ENCODE measurements at places on chromosomes 12 and 14.

GRCh38 chr14:24631749-24632335, 2.1 kb downstream of the GZMB start:
- no peak for DNase-seq

GRCh38 chr12:39442831-39443080, 164 bp downstream of the KIF21A start:
- DNase-seq = no peak

- peak; percentile 83 for DNase-seq
Measured at GRCh38 chr14:22850944-22851764, 14.8 kb downstream of the MMP14 start.

GRCh38 chr14:99654235-99654985, 9.5 kb downstream of the HHIPL1 start:
- no peak for DNase-seq

DNA sequence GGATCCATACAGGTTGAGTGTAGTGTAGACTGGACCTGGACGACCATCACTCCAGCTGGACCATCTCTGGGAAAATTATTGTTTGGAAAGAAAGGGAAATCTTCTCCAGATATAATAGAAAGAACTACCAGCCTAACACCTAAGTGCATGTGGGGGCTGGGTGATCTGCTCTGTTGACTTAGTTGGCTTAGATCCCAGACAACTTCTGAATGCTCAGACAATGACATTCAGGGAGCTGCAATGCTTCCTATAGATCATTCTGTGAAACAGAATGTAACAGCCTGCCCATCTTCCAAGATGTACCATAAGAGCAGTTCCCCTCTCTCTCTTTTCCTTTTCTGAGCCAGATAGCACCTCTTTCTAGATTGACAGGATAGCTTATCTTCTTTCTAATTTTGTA, 572.8 kb upstream of the STXBP6 start:
- no peak for DNase-seq

DNA sequence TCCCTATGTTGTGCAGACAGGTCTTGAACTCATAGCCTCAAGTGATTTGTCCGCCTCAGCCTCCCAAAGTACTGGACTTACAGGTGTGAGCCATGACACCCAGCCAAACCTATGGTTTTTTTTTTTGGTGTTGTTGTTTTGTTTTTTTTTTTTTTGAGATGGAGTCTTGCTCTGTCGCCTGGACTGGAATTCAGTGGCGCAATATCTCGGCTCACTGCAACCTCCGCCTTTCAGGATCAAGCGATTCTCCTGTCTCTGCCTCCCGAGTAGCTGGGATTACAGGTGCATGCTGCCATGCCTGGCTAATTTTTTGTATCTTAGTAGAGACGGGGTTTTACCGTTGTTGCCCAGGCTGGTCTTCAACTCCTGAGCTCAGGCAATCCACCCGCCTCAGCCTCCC, 11.3 kb upstream of the RCOR1 start:
- DNase-seq = no peak

DNA sequence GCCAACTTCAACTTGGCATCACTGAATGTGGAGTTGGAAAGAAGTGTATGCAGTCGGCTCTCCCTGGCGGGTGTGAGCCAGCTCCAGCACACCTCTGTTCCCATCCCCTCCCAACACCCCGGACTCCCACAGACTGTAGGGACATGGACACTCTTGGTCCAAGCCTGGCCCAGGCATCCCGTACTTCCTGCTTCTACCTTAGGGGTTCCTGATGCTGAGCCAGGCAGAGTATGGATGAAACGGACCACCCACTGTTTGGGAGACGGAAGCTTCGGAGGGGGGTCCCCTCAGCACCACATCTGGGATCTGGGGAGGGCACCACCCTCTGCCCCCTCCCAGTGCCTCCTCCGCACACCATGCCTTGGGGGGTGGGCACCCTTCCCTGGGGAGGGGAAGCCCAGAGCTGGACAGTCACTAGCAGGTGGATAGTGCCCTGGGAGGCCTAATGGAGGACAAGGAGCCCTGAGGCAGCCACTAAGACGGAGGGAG, 62.0 kb downstream of the LGMN start:
- DNase-seq = no peak

DNA sequence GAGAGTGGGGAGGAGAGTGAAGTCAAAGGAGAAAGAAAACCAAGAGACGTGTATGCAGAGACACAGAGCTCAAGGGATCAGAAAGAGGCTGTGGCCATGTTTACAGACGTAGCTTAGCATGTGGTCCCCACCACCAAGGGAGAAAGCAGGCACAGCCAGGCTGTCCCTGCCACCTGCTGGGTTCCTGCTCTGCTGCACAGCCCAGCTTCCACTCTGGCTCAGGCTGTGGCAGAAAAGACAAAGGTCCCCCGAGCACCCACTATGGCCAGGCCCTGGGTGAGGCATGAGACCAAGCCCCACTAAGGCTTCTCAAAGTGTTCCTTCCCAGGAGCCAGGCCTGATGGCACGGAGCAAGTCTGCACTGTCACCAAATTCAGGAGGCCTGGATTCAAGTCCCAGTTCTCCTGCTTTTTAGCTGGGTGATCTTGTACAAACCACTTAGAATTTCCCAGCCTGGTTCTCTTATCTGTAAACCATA, 25.9 kb upstream of the COL2A1 start:
- DNase-seq = no peak

- no peak for DNase-seq
Measured at GRCh38 chr14:94100847-94101246, 9.7 kb upstream of the IFI27 start.

GRCh38 chr14:101242442-101243385, 318.6 kb upstream of the DIO3 start:
- DNase-seq = no peak

DNA sequence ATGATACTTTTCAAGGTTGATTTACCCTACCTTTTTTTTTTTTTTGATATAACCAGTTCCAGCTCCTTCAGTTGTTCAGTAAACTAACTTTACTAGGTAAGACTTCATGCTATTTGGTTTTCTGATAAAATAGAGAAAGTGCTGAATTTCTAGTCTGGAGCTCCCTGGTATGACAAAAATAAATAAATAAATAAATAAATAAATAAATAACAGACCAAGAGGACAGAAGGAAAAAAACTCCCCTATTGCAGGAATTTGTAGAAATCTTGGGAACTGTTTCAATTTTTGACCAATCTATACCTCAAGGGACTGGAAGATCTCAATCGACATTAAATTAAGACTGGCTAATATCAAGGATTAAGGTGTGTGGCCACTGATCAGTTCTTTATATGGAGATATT, 230.7 kb upstream of the PDZRN4 start:
- no peak for DNase-seq

- DNase-seq = peak; percentile 89
Measured at GRCh38 chr12:78034025-78034424, 203.3 kb downstream of the NAV3 start.

DNA sequence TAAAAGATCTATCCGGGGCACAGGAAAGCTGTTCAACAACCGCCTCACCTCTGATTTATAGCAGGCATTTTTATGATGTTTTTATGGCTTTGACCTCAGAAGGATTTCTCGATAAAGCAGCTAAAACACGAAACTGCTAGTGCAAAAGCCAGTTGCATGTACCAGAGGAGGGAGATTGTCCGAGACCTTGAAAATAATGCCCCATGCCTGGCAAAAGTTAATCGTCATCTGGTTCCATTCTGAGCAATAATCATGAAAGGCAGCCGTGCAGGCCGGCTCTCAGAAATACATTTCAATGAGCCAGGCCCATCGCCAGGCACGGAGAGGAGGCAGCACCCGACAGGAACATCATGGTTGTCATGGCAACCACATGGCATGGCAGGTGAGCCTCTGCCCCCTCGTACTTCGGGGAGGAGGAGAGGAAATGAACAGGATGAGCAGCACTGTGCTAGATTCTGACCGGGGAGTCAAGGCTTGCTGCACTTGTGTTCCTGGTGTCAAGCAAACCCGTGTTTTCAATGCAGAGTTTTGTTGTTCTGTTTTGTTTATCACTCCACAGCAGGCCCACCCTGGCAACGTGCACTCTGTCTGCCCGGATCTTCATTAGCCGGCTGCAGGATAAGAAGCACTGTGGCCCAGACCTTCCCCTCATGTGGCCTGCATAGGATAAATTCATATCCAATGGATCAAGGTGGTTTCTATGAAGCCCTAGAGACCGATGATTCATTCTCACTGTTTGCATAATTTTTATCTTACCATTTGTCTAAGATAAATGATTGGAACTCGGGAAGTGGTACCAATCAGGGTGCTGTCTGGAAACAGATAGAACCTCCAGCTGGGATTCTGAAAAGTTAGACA, 160.2 kb downstream of the RIMBP2 start:
- DNase-seq = no peak

GRCh38 chr14:101090976-101091375, 187.5 kb upstream of the RTL1 start:
- DNase-seq = no peak

DNA sequence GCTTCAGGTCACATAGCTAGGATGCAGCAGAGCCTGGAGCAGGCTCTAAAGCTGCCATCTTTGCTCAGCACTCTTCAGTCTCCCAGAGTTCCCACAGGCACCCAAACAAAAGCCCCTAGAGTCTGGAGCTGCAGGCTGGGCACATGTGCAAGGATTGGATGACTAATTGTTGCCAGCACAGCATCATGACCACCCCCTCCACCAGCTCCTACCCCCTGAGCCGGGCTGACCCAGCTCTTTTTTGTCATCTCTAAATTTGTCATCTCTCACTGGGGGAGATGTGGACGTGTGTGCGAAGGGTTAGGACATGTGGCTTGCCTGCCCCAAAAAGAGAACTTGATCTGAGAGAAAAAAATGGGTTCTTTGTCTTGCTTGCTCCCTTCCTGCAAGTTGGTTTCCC, 4.3 kb upstream of the MMP19 start:
- DNase-seq = peak; percentile 96

GRCh38 chr12:4587108-4587507, 25.1 kb downstream of the DYRK4 start:
- no peak for DNase-seq

GRCh38 chr12:53869500-53869899, 69.1 kb upstream of the HOXC13 start:
- DNase-seq = no peak

DNA sequence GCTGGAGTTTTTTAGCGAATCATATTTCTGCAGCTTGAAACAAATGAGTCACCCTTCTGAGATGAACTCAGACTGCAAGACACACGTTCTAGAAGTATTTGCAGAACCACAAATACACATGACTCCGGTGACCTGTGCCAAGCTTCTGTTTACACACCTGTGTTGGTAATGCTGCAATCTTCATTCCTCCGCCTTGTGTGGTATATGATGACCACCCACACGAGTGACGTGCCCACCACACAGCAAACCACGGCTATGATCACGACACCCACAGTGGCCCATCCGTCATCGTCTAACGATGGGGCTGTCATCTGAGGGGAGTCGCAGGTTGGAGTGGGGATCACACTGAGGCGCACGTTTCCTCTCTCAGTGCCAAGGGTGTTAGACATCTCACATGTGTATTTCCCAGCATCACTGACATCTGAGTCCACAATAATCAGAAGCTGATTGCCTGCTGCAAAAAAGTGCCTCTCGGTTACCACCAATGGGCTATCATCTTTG, 43.0 kb downstream of the LRIG3 start:
- no peak for DNase-seq

DNA sequence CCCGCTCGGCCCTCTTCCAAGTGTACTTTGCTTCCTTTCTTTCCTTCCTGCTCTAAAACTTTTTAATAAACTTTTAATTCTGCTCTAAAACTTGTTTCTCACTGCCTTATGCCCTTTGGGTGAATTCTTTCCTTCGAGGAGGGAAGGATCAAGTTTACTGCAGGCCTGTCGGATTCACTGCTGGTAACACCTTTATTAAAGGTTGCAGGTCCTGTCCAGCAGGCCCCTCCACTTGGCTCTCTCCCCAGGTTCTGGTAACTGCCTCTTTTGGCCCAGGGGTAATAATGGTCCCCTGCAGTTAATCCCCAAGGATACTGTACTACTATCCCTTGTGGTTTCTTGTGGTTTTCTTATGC, 152.7 kb upstream of the EEA1 start:
- no peak for DNase-seq

DNA sequence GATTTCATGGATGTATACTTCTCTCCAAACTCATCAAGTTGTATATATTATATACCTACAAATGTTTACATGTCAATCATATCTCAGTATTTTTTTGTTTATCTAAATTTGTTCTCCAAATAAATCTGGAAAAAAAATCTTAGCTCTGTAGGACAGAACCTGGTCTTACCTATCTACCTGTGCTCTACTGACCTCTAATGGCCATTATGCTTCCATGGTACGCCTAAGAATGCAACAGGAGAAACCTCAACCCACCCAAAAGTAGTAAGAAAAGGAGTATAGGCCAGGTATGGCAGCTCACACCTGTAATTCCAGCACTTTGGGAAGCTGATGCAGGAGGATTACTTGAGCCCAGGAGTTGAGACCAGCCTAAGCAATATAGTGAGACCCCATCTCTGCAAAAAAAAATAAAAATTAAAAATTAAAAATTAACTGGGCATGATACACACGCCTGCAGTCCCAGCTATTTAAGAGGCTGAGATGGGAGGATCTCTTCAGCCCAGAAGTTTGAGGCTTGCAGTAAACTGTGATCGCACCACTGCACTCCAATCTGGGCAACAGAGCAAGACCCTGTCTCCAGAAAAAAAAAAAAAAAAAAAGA, 8.7 kb downstream of the OR11H4 start:
- no peak for DNase-seq

DNA sequence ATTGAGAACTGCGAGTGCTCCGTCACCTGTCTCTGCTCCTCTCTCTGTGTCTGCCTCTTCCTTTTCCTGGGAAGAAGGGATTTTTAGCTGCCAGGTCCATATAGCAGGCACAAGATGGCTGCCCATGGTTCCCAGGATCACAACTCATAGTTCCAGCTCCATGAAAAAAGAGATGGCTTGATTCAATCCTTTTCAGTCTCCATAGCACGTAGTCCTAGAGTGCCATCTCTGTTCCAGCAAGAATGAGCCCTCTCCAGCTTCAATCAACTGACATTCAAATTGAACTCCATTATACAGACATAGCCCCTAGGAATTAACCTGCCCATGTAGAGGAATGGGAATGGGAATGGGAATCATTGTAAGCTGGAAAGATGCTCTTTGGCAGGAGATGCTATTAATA, 34.7 kb upstream of the RTRAF start:
- DNase-seq = no peak
